Testis (tissue), 5 donors: ENCODE measurements at places on chromosomes 5 and 9.

DNA sequence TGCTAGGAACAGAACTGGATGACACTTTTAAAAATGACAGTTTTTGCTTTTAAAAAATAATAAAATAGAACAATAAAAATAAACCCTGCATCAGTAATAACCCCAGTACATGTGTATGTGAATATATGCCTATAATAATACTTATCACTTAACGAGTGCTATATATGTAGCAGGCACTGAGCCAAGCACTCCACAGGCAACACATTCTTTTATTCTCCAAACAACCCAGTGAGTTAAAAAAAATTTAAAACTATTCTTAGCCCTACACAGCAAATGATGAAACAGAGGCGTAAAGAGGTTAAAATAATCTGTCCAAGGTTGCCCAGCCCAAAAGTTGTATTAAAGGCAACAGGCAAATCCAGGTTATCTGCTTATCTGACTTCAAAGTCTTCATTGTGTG lies 124.5 kb upstream of the SMIM23 start:
- DNase-seq: no peak

- no peak for DNase-seq
Observed at GRCh38 chr9:98253565-98253964, 1.9 kb downstream of the TBC1D2 start.

GRCh38 chr5:11790201-11790600 lies 114.0 kb downstream of the CTNND2 start:
- DNase-seq: no peak

DNA sequence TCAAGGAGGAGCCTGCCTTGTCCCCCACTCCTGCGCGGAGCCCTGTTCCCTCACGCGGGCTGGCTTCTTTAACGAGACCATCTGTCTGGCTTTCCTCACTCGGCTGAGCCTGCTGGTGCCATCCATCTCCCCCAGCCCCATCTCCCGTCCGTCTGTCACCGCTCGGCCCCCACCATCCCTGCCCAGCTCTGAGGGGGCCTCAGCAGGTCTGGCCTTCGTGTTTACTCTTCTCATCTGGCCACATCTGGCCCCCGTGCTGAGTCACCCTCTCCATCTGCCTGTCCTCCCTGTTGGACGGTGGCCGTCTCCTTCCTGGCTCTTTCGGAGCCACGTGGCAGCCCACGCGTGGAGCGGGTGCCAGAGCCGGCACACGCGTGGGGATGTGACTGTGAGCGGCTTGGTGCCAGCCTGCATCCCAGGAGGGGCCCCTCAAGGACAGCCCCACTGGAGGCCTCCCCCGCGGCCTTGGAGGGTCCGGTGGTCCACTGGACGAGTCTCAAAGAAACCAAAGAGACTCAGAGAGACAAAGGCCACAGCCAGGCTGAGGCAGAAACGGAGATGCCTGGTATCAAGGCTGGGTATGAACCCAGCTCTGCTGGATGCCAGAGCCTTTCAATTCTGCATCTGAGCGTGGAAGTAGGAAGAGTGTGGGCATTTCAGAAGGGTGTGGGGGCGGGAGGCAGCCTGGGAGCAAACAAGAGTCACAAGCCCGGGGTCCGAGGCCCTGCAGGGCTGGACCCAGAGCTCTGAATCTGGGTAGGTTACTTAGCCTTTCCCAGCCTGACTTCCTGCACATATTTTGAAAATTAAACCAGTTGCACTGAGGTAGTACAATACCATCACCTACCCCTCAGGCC lies 76.7 kb upstream of the UNC5A start:
- DNase-seq: no peak
